ENCODE measurements at places on chromosomes 7 and 10. TPM values are rescaled to one million over a fixed set of nuclear protein-coding genes. Genes with fewer than 3 reads are reported as not detected.

RPEL1 gene
- not detected for total RNA-seq

BCAP29 gene
- total RNA-seq = 47.8 TPM

ENTPD1 gene
- total RNA-seq = 10.3 TPM

HYAL4 gene
- total RNA-seq = 1.2 TPM

CCSER2 gene
- total RNA-seq = 45.4 TPM

DNTT gene
- not detected for total RNA-seq

All from bladder microvascular endothelial cell (primary cell).